Adrenal gland (tissue), 19 donors: ENCODE measurements at places on chromosomes 7 and 10.

DNA sequence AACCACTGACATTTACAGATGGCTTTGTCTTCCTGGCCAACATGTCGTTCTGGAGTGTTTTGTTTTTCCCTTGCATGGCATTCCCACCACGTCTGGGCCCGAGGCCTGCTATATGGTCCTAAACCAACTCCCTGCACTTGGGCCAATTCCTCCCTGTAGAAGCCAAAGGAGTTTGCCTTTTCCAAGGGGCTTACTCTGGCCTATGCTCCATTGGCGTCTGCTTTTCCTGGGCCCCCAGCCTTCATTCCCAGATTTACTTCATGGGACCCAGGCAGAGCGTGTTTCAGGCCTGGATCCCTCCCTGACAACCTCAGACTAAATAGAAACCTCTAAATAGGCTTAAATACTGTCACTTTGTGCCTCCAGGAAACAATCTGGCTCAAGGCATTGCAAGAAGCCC, 60.7 kb downstream of the MINDY4 start:
- DNase-seq: no peak

DNA sequence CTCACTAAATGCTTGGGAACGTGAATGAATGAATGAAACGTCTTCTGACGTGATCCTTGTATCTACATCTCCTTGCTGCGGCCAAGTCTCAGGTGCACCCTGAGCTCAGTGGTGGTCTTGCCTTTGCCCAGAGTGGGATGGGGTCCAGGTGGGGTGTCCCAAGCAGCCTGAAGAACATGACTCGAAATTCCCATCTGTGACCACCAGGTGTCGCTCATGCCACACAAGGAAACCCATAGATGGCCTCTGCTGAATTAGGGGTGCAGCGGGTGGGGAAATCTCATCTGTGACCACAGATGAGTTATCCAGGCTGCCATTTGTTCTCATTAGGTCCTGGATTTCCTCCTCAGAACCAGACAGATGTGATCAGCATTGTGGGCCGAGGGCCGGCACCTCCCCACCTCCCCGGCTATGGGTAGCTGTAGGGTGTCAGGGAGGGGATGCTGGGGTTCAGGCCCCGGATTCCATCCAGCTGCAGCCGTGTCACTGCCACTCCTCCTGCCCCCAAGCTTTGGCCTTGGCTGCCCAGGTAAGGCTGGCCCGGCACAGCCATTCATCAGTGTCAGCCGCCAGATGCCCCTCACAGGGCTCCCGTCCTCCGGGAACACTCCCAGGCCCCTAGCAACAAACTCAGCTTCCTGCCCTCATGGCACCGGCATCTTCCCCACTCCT, 21.0 kb upstream of the GNA12 start:
- DNase-seq: peak; percentile 64

DNA sequence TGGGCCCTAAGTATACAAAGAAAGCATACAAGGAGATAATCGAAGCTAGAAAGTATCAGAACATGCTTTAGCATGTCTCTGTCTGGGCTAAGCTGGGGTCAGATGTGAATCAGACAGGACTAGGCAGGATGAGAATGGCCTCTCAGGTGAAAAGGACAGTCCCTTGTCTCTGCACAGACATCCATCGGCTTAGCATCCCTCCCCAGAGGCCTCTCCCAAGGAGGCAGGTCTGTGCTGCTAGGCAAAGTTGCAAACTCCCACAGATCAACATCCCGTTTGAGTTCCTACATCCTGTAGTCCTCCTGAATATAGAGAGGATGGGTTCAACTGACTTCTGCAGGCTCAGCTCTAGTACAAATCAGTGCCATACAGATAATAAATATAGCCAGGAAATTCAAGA, 24.5 kb downstream of the CHST15 start:
- DNase-seq: no peak

GRCh38 chr7:129298268-129298893, 73.6 kb downstream of the AHCYL2 start:
- DNase-seq: peak; percentile 53

DNA sequence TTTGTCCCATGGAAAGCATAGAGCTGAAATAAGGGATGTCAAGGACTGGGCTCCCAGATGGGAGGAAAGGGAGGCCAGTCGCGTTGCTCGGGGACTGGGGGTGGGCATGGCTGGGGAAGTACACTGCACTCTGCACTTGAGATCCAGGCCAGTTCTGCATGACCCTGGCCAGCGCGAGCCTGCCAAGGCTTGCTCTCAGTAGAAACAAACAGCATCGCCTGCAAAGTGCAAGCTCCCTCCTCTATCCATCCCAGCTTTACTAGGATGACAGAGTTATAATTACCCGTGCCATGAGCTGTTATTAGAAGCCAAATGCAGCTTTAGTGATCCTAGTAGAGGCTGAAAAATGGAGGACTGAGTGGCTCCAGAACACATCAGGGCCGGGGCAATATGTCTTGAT, 43.9 kb upstream of the PDCD4 start:
- no peak for DNase-seq

DNA sequence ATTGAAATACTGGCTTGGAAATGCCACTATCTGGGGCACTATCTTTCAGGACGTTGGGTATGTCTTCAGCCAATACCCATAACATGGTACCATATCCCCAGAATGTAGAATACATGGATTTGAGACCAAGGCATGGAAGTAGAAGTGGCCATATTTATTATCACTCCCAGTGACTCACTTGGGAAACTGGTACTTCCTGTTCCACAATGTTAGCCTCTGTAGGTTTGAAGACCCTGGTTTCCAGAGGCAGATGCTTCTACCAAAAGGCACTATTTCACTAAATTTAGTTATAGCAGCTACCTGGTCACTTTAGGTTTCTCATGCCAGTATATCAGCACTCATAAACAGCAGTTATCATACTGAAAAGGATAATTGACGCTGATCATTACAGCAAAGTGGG, 184.2 kb downstream of the CCDC71L start:
- no peak for DNase-seq

GRCh38 chr10:351770-352334, 216.6 kb downstream of the ZMYND11 start:
- no peak for DNase-seq

GRCh38 chr7:44569959-44570358, 3.7 kb downstream of the DDX56 start:
- peak; percentile 6 for DNase-seq

DNA sequence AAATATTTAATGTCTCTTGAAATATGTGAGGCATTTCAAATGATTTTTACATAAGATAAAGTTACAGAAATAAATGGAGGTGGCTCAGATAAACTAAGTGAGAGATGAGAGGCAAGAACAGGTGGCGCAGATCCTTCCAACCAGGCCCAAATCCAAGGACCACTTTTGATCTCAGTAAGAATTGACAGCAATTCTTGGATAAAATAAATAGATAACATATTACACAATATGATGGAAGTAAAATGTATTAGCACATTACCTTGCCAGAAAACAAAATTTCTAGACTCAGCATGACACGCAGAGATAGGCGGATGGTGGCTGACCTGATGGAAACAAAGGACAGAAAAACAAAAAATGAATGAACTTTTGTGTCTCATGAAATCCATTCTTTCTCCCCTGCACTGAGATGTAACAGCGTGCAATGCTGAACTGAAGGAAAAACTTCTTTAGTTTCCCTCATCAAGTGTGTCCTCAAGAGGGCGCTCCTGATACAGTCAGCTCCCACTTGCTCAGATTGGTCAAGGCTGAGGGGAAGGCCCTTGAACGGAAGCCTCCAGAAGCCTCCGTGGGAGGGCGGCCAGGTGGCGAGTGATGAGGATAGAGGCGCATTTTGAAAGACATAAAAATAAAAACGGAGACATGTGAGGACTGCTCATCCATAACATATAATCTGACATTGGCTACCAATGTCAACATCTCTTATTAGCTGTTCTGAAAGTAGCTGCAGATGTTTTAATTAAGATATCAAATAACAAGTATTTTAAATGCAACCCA, 62.8 kb upstream of the GSDME start:
- DNase-seq: peak; percentile 86

DNA sequence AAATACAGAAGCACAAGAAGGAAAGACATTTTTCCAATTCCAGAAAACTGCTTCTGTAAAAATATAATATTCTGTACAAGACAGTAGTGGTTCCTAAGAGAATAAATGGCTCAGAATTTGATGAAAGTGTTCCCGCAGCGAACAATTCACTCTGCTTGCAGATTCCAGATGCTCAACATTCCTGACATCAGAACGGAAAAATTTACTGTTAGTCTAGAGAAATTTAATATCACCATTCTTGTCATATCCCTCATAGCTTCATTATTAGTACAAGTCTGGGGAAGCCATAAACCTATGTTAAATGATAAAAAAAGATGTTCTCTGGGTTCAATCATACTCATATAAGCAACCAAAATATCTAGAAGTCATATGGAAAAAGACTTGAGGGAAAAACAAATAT, 83.6 kb downstream of the MPP7 start:
- no peak for DNase-seq

DNA sequence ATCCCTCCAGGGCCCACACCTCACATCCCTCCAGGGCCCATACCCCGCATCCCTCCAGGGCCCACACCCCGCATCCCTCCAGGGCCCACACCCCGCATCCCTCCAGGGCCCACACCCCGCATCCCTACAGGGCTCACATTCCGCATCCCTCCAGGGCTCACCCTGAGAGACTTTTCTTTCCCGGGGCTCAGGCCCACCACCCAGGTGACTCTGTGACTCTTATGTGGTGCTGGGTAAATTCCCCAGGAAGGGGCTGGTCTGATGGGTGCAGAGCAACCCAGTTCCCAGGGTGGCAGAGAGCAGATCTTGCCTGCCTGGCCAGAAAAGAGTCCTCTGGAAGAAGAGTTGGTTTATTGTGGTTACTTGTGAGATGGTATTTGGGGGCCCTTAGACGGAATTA, 290.7 kb downstream of the TCERG1L start:
- no peak for DNase-seq

DNA sequence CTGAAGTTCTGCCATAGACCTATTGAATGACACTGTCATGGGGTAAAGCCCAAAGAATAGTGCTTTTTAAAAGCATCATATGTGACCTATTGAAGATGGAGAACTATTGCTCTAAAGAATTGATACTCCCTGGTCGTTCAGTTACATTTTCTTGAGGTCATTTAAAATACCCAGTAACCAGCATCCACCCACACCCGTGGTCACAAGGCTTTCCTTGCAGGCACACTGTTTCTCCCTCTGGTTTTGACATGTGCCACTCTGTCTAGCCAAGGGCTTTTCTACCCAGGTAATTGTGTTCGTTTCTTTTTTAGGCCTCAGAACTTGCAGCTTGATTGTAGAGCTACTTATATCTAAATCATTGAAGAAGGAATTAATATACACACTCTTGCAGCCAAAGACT, 68.3 kb upstream of the LYZL2 start:
- DNase-seq: no peak

- DNase-seq: no peak
Observed at GRCh38 chr7:44852590-44852989, 4.7 kb upstream of the H2AZ2 start.

- no peak for DNase-seq
Observed at GRCh38 chr10:13347043-13347499, 1.0 kb downstream of the SEPHS1 start.

- no peak for DNase-seq
Observed at GRCh38 chr7:28469562-28469961, 57.2 kb downstream of the CREB5 start.

- no peak for DNase-seq
Observed at GRCh38 chr7:98551611-98552273, 65.3 kb upstream of the NPTX2 start.

- DNase-seq: no peak
Observed at GRCh38 chr7:111333010-111333409, 229.3 kb downstream of the IMMP2L start.

DNA sequence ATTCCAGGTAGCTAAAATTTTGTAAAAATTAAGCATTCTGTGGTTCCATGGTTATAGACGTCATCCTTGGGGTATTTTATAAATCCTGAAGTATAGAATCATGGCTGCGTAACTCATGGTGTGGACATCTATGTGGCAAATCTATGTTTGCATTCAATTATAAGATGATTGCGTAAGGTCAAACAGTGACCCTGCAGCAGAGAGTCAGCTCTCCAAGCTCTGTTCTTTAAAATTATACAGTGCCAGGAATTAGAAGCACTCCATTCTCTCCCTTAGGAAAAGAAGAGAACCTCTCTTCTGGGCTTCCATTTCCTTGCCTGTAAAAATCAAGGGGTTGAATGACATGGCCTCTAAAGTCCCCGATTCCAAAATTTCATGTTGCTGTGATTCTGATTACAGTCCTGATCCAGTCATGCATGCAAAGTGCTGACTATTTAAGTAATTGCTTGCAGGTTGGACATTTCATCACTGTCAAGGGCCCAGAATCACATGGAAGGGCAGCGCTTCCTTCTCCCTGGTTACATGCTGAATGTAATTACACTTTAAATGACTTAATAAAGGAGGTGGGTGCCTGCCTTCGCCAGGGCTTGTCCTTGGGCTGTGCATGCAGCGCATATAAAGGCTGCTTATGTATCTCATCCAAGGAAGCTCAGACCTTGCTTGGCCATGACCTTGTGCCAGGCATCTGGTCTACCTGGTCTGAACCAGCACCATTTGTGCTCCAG, 550.7 kb downstream of the TYW1 start:
- DNase-seq: no peak

DNA sequence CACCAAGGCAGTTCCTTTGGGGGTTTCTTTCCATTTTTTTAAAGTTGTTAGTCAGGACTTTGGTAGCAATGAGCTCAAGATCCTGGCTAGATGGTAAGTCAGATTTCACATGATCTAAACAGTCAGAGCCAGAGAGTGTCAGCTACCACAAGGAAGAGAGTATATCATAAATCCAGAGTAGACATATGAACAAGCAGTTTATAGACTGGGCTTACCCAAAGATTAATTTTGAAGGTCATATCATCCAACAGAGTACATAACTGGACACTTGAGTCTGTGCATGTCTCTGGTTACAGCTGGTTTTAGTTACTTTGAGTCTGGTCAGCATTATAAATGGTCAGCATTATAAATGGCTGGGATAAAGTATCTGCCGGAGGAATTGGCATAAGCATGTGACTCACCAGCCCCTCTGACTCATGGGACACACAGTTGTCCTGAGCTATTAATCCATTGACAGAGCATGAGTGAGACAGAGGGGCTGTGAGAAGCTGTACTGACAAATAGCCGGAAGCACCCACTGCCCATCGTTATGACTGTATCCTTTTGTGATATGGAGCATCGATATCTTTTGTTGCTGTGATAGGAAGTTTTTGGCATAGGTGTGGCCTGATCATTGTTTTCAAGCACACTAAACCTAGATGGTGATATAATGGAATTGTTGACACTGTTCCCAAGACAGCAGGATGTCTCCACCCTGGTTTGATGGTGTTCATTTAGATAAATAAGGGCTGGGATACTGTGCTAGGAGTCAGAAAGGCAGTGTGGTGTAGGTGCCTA, 19.3 kb downstream of the PPP1R3C start:
- DNase-seq: peak; percentile 69

- DNase-seq: no peak
Observed at GRCh38 chr10:62354916-62355315, 19.3 kb upstream of the ZNF365 start.

GRCh38 chr7:98287486-98287959, 6.0 kb downstream of the BRI3 start:
- no peak for DNase-seq

DNA sequence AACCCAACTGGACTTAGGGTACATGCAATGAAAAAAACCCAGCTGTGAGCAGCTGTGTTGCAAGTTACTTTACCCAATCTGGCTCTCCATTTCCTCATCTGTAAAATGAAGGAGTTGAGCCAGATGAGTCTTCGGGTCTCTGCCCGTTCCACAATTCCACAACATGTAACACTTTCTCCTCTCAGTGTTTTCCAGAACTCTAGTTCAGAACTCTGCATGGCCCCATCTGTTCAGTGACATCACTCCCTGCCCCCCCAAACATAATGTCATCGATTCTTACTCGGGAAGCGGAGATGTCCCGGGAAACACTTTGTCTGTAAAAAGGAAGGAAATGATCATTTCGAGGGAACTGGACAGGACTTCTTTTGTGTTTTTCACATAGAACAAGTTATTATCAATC, 2.5 kb downstream of the SH3PXD2A start:
- DNase-seq: no peak
